ENCODE measurements at places on chromosomes 4 and X.

DNA sequence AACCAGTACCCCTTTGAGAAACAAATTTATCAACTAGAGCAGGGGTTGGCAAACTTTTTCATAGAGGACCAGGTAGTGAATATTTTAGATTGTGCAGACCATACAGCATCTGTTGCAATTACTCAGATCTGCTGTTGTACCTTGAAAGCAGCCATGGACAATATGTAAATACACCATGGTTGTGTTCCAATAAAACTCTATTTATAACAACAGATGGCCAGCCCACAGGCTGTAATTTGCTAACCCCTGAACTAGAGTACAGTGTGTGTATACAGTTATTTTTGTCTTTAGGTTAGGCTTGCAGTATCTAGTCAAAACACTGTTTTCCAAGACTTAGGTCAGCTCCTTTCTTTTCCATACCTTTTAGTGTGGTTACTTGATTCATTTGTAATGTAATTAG, 54.4 kb downstream of the PHKA1 start:
- DNase-seq: no peak

DNA sequence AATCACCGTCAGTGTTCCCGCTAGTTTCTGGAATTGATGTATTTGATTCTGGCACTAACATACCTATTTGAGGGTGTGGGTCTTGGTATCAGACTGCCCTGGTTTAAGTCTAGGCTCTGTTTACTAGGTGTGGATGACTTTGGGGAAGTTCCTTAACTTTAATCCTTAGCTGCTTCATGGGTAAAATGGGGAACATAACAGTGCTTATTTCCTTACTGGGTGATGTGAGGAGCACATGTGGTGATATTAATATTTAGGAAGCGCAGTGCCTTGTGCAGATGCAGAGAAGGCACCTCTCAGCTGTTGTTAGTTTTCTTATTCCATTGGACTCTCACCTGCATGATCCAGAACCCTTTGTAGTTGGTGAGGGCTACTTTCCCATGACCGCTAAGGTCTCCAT, 17.1 kb downstream of the RNF4 start:
- no peak for DNase-seq

GRCh38 chr4:174553031-174553430, 30.7 kb upstream of the HPGD start:
- DNase-seq: no peak

DNA sequence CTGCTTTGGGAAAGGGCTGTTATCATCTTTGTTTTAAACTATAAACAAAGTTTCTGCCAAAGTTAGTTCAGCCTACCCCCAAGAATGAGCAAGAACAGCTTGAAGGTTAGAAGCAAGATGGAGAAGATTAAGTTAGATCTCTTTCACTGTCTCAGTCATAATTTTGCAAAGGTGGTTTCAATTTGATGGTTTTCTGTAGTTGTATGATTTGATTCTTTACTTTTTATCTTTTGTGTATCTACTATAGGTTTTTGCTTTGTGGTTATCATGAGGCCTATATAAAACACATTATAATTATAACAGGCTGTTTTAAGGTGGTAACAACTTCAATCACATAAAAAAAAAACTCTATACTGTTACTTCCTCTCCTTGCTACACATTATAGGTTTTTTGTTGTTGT, 35.4 kb upstream of the ALG13 start:
- no peak for DNase-seq

DNA sequence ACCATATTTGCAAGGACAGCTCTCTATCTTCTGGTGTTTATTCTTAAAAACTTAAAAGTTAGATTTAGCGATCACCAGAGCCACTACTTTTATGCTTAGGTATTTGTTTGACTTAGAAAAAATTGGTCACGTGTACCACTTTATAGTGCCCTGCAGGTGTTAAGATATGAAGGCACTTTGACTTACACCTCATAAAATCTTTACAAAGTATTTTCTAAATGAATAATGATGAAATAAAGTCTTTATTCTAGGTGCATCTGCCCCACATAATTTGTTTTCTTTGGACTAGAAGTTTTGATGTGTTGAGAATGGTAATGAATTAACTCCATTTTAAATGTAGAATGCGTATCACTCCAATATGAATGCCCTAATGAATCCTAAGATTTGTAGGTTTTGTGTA, 2.9 kb downstream of the FMR1 start:
- DNase-seq: no peak

DNA sequence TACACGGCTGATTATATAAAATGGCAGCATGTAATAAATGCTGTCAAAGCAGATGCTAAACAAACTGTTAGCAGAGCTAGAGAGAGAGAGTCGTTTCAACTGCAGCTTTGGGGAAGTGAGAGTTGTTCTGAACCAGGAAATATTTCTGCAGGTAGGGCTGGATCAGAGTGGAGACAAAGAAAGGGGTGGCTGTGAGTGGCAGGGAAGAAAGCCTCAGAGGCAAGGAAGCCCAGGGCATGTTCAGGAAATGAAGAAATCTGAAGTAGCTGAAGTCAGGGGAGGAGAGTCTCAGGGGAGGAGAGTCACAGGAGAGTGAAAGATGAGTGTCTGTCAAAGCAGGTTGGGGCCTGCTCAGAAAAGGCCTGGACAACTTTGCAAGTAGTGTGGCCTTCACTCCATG, 48.4 kb upstream of the RPS6KA3 start:
- no peak for DNase-seq

- DNase-seq: no peak
These were observed 24.2 kb downstream of the HAUS3 start for GRCh38 chr4:2217726-2218125.

DNA sequence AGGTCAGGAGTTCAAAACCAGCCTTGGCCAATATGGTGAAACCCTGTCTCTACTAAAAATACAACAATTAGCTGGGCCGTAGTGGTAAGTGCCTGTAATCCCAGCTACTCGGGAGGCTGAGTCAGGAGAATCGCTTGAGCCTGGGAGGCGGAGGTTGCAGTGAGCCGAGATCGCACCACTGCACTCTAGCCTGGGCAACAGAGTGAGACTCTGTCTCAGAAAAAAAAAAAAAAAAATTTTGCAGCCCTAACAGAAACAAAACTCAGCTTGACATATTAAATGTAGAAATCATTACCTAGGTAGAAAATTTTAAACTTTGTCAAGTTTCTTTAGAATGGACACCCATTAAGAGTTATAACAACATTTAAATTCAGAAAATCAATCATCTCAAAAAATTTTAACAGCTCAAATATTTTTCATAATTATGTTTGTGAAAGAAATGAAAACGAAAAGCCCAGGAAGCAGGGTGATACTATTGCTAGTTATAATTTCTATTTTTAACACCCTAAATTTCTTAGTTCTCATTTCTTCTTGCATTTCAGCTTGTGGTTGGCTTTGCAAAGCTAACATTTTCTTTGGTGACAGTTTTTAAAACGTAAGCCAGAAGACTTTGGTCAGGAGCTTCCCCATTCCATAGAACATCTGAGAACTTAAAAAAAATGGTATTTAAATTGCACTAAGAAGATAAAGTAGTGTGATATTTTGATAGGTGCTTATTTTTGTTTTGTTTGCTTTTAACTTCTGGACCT, 33.3 kb upstream of the RBBP7 start:
- no peak for DNase-seq

GRCh38 chrX:1355131-1356046, 18.8 kb downstream of the IL3RA start:
- no peak for DNase-seq

GRCh38 chrX:143287236-143287635, 230.0 kb downstream of the SPANXN3 start:
- no peak for DNase-seq

GRCh38 chrX:19774905-19775304, 112.5 kb downstream of the SH3KBP1 start:
- no peak for DNase-seq

GRCh38 chrX:136021903-136022302, 36.7 kb downstream of the SLC9A6 start:
- no peak for DNase-seq

DNA sequence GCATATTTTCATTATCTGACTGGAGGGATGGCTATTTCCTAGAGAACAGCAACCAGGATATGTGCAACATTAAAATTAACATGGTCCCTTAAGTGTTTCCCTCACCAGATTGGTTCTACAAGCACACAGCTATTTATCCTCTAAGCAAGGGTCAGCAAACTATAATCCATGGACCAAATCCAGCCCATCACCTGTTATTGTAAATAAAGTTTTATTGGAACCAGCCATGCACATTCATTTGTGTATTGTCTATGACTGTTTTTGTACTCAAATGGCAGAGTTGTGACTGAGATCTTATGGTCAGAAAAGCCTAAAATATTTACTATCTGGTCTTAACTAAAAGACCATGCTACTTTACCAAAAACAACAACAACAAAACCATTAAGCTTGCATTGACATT, 77.9 kb downstream of the AMELX start:
- no peak for DNase-seq

GRCh38 chrX:106300239-106300638, 132.1 kb downstream of the PWWP3B start:
- DNase-seq: no peak

DNA sequence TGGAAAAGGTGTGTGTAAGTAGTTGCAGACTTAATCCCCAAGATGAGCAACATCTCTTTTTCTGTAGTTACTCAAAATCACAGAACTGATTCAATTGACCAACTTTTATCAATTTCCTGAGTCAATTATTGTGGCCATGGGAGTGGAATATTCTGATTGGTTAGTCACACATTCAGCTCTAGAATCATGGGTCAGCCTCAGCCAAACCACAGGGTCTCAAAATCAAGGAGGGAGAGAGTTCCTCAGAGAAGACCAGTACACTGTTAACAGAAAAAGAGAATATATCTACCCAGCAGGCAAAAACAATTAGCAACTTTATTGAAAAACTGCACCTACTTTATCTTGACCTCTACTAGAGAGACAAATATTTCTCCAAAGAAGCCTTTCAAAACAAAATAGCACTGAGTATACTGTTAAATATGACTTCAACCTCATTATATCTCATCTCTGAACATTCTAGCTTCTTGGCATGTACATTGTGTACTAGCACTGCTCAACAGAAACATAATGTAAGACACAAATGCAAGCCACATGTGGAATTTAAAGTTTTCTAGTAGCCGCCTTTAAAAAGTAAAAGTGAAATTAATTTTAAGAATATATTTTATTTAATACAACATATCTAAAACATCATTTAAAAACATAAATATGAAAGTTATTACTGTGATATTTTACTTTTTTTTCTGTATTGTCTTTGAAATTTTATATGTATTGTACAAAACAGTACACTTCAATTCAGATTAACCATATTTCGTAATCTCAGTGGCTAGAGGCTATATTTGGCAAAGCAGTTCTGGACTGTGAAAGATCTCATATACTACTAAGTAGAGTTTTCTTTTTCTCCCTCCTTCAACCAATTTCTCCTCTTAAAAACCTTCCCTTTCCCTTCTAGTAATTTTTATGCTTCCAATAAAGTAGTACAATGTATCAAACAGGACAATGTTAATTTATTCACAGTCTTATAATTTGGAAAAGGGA, 11.8 kb upstream of the LCORL start:
- no peak for DNase-seq

DNA sequence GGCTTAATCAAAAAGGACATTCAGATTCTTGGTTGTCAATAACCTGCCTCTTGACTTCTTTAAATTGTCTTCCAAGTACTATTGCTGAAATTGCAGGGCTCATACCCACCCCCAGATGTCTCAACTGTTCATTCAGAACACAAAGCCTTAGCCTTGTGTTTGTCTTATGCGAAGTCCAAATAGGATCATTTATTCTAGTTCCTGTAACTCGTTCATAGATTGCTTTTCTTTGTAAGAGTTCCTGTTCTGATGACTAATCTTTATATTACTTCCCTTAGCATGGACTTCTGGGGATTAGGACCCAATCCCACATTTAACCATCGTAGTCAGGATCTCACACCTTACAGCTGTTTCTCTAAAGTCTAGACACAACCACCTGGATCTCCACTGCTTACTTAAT, 226.0 kb downstream of the VEGFC start:
- DNase-seq: no peak

DNA sequence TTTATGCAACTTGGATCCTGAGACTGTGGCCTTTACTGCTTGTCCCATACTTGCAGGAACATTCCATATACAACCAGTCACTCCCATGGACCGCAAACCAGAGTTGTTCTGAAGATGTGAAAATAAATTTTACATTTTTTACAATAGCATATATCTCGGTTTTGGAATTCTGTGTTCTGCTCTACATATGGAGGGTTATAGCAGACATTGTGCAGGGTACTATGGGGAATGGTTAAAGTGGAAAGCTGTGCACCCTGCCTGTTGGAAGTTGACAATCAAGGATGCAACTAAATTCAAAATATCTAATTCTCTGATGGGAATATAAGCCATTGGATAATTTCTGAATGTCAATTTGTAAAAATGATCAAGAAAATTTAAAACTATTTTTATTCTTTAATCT, 603.3 kb downstream of the RAB28 start:
- DNase-seq: no peak

DNA sequence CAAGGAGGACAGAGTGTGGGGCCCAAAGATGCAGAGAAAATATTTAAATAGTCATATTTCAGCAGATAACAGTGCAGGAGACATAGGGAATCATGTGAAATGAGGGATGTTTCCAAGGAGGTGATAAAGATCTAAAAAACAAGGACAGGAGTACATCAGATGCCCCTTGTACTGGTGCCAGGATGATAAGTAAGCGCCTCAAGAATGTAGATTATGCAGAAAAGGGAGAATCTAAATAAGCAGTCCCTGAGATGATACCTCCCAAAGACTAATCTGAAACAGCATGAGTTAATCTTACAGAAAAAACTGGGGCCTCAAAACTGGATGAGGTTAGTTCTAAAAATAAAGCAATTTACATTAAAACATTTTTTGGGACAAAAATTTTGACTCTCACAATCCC, 136.1 kb upstream of the WDFY3 start:
- DNase-seq: no peak

- no peak for DNase-seq
These were observed 66.5 kb upstream of the PAGE1 start for GRCh38 chrX:49762175-49762720.

DNA sequence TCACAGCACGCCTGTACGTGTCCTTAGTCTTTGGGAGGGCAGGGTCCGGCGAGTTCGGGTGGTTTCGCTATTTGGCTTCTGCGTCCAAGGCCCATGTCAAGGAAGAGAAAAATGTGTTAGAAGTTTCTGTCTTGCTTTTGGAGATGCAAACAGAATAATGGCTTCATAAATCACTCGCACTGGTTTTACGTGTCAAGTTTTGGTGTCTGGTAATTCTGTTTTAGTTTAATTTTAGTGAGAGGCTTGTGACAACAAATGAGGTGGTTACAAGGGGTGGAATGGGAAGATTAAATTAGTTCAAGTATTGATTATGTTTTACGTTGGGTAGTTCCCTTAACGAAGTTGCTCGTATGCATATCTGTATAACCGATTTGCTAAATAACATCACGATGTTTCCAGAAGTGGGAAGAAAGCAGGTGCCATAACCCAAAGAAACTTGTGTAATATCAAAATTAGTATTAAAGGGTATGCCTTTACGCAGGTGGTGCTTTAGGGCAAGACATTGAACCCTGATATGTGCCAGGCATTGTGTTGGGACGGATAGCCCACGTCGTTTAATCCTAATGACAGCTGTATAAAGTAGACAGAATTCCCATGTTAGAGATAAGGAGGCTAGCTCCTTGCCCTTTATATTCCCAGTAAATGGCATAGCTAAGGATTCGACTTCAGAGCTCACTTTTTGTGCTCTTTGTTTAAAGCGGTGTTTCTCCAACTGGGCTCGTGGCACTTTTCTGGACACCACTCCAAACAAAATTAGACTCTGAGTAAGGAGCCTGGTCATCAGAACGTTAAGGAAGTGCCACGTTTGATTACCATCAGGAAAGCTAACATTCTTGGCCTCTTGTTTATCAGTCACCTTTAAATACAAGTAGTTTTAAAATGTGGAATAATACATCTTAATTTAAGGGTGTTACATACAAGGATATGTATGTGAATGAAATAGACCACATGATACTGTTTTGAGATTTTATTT, 843 bp downstream of the RPL34 start:
- no peak for DNase-seq

GRCh38 chrX:43469391-43470054, 186.6 kb upstream of the MAOA start:
- no peak for DNase-seq
